ENCODE measurements at places on chromosomes 1 and 21.

DNA sequence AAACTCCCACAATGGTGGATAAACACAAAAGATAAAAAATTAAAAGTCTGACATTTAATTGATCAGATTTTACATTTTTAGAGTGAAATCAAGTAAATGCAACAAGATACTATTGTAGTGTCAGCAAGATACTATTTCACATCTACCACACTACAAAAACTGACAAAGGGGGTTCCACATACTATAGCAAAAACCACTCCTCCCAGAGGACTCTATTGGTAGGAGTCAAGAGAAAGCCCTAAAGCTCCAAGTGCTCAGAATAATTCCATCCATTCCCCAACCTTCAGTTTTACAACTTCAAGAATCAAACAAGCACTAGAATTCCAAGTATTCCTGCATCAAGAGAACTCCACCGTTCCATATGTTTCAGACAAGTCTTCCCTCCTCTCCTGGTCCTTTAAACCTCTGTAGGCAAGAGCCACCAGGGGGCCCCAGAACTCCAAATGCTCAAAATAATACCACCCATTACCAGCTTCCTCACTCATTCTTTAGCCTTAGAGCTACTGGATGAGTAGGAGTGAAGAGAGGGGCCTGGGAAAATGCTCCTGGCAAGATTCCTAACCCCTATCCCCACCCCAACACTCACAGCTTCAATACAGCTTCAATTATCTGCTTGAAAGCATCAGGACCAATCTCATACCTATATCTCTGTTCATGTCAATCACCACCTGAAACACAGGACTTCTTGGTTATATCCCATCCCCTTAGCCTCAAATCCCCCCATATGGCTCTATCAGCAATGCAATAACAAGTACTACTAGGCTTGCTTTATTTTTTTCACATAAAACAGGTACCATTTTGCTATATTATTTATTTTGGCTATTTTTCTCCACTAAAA lies 9.9 kb downstream of the TOR1AIP2 start:
- no peak for DNase-seq

- no peak for DNase-seq
These were observed 169.9 kb downstream of the HS2ST1 start for GRCh38 chr1:87084244-87084836.

DNA sequence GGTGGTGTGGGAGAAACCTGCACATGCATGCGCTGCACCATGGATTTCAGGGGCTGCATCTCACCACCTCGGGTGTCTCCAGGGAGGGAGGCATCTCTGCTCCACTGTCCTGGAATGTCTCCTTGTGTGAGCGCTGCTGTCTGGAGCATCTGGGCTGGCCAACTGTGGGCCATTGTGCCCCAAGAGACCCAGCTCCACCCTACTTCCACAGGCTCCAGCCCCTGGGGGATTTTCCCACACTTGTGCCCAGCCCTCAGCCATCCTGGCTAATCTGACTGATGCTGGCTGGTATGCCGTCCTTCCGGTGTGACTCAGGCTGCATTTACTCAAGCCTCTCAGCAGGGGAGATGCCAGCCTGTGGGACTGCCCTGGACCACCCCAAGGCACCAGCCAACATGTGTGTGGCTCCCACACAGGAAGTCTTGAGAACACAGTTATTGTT lies 62.0 kb downstream of the TRIM11 start:
- no peak for DNase-seq

GRCh38 chr21:31707499-31707898 lies 24.4 kb downstream of the SCAF4 start:
- DNase-seq: no peak

GRCh38 chr1:31183927-31184554 lies 55.6 kb downstream of the NKAIN1 start:
- no peak for DNase-seq

DNA sequence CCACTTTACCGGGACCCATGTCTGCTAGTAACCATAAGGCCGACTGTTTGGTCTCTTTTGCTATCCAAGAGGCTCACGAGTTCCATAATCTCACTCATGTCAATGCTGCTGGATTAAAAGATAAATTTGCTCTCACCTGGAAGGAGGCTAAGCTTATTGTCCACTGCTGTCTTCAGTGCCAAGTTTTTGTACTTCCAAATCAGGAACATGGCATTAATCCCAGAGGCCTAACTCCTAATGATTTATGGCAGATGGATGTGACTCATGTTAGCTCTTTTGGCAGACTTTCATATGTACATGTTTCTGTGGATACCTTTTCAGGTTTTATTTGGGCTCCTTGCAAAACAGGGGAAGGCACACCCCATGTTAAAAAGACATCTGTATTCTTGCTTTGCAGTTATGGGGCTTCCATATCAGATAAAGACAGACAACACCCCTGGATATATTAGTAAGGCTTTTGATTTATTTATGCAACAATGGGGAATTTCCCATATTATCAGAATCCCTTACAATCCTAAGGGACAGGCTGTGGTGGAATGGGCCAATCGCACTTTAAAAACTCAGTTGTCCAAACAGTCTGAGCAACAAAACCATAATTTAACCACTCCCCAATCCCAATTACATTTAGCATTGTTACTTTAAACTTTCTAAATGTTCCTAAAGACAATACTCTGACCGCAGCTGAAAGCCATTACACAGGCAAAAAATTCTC lies 162.7 kb downstream of the IER5 start:
- peak; percentile 10 for DNase-seq

DNA sequence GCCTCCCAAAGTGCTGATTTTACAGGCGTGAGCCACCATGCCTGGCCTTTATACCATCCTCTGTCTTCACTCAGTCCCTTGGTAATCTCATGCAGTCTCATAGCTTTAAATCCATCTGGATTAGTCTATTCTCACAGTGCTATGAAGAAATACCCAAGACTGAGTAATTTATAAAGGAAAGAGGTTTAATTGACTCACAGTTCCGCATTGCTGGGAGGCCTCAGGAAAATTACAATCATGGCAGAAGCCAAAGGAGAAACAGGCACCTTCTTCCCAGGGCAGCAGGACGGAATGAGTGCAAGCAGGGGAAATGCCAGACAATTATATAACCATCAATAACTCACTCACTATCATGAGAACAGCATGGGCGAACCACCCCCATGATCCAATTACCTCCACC lies 49.1 kb upstream of the CPLANE2 start:
- no peak for DNase-seq

- DNase-seq: no peak
These were observed 136.0 kb downstream of the LTN1 start for GRCh38 chr21:28856588-28857250.

GRCh38 chr1:175297291-175297690 lies 104.7 kb upstream of the KIAA0040 start:
- no peak for DNase-seq

DNA sequence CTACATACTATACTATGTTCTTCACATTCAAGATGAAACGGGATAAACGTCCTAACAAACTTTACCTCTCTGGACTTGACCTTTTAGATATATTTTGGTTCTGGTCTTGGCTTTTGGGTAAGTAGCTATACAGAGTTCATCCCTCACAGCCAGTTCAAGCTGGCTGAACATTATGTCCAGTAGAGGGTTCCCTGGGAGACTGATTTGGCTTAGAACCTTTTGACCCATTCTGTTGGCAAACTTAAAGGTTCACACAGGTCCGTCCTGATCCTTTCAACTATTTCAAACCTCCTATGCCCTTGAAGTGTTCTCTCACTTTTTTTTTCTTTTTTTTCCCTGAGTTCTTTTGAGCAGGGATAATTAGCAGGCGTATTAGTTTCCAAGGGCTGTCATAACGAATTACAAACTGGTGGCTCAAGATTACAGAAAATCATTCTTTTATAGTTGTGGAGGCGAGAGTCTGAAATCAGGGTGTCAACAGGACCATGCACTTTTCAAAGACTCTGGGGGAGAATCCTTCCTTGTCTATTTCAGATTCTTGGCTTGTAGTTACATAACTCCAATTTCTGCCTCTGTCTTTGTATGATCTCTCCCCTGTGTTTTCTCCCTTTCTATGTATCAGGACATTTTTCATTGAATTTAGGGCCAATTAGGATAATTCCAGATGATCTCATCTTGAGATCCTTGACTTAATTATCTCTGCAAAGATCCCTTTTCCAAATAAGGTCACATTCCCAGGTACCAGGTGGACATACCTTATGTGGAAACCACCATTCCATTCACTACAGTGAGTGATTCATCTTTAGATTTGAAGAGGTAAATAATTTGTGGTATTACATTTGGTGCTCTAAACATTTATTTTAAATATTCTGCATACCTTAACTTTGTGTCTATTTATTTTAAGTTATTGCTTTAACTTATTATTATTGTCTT lies 257.4 kb upstream of the USP25 start:
- no peak for DNase-seq

GRCh38 chr1:34831721-34832246 lies 27.8 kb downstream of the SMIM12 start:
- DNase-seq: no peak

All from AG04450 (cell line).